Activated CD8-positive, alpha-beta T cell treated with anti-CD3 and anti-CD28 coated beads, Interleukin-2, amount 10 ng/mL, durations not matched to agents 7 days and 5 days (primary cell): ENCODE measurements at places on chromosomes 4 and X.

- no peaks in the 10 kb centered on the region for H3K36me3 ChIP-seq
- no peak for DNase-seq
- H3K27ac ChIP-seq: no peak overlapping the region
- peaks cover 8% of the 10 kb centered on the region for H3K4me1 ChIP-seq
- no peaks in the 10 kb centered on the region for H3K27me3 ChIP-seq
Observed at GRCh38 chr4:128707864-128708263, 101.6 kb upstream of the JADE1 start.

DNA sequence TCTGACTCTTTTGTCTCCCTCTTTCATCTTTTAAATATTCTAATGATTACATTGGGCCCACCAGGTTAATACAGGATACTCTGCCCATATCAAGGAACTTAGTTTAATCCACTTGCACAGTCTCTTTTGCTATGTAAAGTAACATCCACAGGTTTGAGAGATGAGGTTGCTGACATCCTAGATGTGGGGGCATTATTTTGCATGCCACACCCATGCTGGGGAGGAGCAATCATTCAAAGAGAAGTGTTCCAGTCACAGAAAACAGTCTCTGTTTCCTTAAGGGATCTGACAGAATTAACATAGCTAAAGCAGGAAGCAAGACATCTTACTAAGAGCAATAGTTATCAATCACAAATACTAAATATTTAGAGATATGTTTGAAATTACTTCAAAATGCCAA lies 11.5 kb upstream of the TRAM1L1 start:
- H3K4me3 ChIP-seq: no peak overlapping the region
- no peak overlapping the region for H3K27ac ChIP-seq
- no peaks in the 10 kb centered on the region for H3K4me1 ChIP-seq
- no peak for DNase-seq
- H3K36me3 ChIP-seq: no peaks in the 10 kb centered on the region

DNA sequence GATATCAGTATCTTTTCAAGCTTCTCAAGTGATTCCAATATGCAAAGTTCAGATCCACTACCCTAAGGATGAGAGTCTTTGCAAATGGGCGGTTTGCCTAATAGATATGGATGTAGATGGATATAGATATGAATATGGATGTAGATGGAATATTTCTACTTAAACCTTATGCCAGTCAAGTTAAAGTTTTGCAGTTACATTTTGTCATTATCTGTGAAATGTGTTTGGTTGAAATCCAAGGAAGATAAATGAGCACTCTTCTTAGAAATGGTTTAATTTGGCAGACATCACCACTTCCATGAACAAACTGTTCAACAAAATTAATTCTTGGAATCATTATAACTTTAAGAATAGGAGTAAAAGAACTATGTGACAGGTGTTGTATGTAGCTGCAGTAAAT lies 1066.6 kb downstream of the PCDH18 start:
- no peaks in the 10 kb centered on the region for H3K36me3 ChIP-seq
- DNase-seq: no peak
- no peaks in the 10 kb centered on the region for H3K27me3 ChIP-seq

GRCh38 chr4:133148690-133149363 lies at the start of gene PCDH10:
Gene PCDH10 (plus strand): TSS chr4:133149294. CDS start chr4:133150141, 847 bp downstream.
- peak; percentile 33 for DNase-seq
- H3K36me3 ChIP-seq: peaks cover 13% of the 10 kb centered on the region
- peaks cover 72% of the 10 kb centered on the region for H3K27me3 ChIP-seq
- peak within 1 kb of the TSS; percentile 60 for H3K27ac ChIP-seq

- H3K4me3 ChIP-seq: no peak overlapping the region
- no peaks in the 10 kb centered on the region for H3K27me3 ChIP-seq
- no peak for DNase-seq
- no peaks in the 10 kb centered on the region for H3K4me1 ChIP-seq
- no peaks in the 10 kb centered on the region for H3K36me3 ChIP-seq
Observed at GRCh38 chr4:99221980-99222379, 2.9 kb upstream of the ADH6 start.

GRCh38 chrX:100748108-100748507 lies 16.2 kb upstream of the SYTL4 start:
- H3K4me3 ChIP-seq: no peak overlapping the region
- peaks cover 4% of the 10 kb centered on the region for H3K27me3 ChIP-seq
- no peak overlapping the region for H3K27ac ChIP-seq
- no peaks in the 10 kb centered on the region for H3K4me1 ChIP-seq

DNA sequence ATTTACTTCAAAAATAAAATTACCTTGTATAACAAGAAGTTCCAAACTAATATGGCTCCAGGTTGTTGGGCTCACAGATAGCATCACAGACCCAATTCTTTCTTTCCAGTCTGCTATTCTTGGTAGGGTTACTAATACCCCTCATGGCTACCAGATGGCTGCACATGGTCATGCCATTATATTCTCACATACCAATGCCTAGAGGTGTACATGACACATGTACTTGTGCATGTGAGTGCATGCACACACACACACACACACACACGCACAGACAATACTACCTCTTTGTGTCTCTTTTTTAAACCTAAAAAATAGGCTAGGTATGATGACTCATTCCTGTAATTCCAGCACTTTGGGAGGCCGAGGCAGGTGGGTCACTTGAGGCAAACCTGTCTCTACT lies 31.1 kb downstream of the FBXO8 start:
- H3K27ac ChIP-seq: no peak overlapping the region
- no peak overlapping the region for H3K4me3 ChIP-seq
- H3K36me3 ChIP-seq: peaks cover 2% of the 10 kb centered on the region
- DNase-seq: no peak

GRCh38 chr4:177313263-177313662 lies 3.6 kb downstream of the NEIL3 start:
- peaks cover 76% of the 10 kb centered on the region for H3K4me1 ChIP-seq
- H3K27me3 ChIP-seq: no peaks in the 10 kb centered on the region
- H3K27ac ChIP-seq: no peak overlapping the region

DNA sequence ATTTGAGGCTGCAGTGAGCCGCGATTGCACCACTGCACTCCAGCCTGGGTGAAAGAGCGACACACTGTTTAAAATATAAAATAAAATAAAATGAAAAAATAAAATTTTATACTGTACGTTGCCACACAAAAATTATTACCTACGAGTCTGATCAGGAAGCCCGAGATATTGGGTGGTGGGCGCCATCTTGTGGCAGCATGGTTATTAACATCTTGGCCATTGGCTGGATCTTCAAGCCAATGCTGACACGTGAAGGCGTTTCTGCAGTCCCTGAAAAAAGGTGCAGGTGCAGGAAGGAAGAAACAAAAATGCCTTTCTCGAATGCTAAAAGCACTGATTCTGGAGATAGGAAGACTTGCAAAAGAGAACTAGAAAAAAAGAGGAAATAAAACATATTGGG lies 4.9 kb upstream of the TLR8 start:
- no peak overlapping the region for H3K4me3 ChIP-seq
- DNase-seq: peak; percentile 77
- no peaks in the 10 kb centered on the region for H3K36me3 ChIP-seq
- no peak overlapping the region for H3K27ac ChIP-seq
- peaks cover 2% of the 10 kb centered on the region for H3K4me1 ChIP-seq

DNA sequence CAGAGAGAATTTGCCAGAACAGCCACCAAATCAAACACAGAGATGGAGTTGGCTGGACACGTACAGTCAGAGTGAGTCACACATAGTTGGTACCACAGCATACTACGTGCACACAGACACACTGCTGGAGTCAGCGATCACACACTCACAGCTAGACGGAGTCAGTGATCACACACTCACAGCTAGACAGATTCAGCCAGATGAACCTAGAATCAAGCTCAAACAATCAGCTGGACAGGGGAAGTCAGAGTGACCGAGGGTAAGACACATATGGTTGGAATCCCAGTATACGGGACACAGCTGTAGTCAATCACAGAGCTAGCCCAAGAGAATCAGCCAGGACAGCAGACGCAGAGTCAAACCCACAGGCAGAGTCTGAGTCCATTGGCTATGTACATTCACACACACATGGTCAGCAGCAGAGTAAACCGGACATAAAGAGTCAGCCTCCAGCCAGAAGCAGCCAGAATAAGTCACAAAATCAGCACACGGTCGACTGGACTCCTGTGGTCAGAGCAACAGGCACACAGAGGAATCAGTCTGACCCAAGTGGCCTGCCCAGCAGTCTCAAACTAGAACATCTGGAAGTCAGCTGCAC lies 4.6 kb downstream of the SLC38A5 start:
- H3K4me1 ChIP-seq: peaks cover 55% of the 10 kb centered on the region
- no peak for DNase-seq
- H3K4me3 ChIP-seq: no peak overlapping the region
- peaks cover 57% of the 10 kb centered on the region for H3K36me3 ChIP-seq
- peak overlapping the region; percentile 39 for H3K27ac ChIP-seq

GRCh38 chrX:35006361-35006760 lies 63.8 kb downstream of the FAM47B start:
- H3K4me3 ChIP-seq: no peak overlapping the region
- H3K27me3 ChIP-seq: no peaks in the 10 kb centered on the region
- no peaks in the 10 kb centered on the region for H3K36me3 ChIP-seq
- H3K4me1 ChIP-seq: no peaks in the 10 kb centered on the region

DNA sequence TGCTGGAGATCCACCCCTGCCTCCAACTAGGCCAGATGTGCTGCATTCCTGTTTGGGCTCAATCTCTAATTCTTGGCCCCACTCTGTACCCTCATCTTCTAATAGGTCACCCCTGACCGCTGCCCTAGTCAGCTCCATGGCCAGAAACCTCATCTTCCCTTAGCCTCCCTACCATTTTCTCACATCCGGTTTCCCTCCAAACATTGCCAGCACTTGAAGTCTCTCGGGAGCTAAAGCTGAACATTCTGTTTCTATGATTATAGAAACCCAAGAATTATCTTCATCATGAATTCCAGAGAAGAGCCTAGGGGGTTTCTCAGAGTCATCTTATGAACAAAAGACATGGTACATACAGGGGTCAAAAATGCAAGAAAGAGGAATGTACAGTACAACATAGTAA lies 179.7 kb downstream of the AMELX start:
- no peak for DNase-seq
- H3K36me3 ChIP-seq: no peaks in the 10 kb centered on the region
- H3K27me3 ChIP-seq: no peaks in the 10 kb centered on the region
- no peak overlapping the region for H3K27ac ChIP-seq

DNA sequence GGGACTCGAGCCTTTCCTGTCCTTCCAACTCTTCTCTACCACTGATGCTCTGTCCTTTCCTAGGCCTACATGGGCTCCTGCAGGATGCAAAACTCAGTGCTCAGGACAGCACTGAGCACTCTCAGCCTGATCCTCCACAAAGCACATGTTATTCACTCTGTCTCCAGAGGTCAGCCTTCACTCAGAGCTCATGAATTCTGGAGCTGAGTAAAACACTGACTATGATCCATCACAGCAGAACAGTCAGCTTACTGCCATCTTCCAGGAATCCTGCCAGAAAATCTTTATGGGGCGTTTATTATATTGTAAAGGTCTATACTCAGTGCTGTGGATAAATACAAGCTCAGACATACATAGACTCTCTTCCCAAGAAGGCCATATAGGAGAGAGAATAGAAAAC lies 121.5 kb upstream of the CPEB2 start:
- no peak overlapping the region for H3K27ac ChIP-seq
- H3K36me3 ChIP-seq: peaks cover 3% of the 10 kb centered on the region
- H3K4me3 ChIP-seq: no peak overlapping the region
- H3K4me1 ChIP-seq: peaks cover 25% of the 10 kb centered on the region
- peaks cover 10% of the 10 kb centered on the region for H3K27me3 ChIP-seq

- H3K4me3 ChIP-seq: no peak overlapping the region
- H3K36me3 ChIP-seq: no peaks in the 10 kb centered on the region
- no peaks in the 10 kb centered on the region for H3K4me1 ChIP-seq
- no peak overlapping the region for H3K27ac ChIP-seq
Observed at GRCh38 chr4:170035231-170035630, 9.0 kb upstream of the MFAP3L start.

DNA sequence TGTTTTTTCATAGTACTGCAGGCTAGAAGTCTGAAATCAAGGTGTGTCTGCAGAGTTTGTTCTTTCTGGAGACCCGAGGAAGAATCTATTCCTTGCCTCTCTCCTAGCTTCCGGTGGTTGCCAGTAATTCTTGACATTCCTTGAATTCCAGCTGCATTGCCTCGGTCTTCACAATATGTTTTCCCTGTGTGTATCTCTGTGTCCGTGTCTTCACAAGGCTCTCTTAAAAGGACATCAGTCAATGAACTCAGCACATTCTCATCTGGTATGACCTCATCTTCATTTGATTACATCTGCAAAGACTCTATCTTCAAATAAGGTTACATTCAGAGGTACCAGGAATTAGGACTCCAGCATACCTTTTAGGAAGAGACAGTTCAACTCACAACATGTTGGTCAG lies 163.4 kb downstream of the BANK1 start:
- H3K27me3 ChIP-seq: peaks cover 7% of the 10 kb centered on the region
- no peak overlapping the region for H3K27ac ChIP-seq
- no peaks in the 10 kb centered on the region for H3K36me3 ChIP-seq
- no peaks in the 10 kb centered on the region for H3K4me1 ChIP-seq
- no peak for DNase-seq

DNA sequence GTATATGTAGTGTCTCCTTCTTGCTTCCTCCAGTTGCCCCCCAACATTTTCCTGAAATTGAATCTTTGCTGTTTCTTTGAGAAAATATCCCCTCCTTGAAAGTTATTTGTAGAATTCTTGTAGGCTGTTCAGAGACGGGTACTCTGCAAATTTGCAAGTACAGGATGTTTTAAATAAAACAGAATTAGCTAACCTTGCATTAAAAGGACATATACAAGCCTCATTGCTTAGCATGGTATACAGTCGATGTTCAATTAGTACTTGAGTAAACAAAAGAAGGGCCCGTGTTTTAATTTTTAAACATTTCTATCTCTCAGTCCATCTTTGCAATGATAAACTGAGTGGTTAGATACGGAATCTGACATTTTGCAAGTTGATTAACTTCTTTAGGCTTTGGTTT lies 50.8 kb downstream of the RAPGEF2 start:
- no peaks in the 10 kb centered on the region for H3K4me1 ChIP-seq
- H3K4me3 ChIP-seq: no peak overlapping the region
- no peak for DNase-seq
- H3K27ac ChIP-seq: no peak overlapping the region

DNA sequence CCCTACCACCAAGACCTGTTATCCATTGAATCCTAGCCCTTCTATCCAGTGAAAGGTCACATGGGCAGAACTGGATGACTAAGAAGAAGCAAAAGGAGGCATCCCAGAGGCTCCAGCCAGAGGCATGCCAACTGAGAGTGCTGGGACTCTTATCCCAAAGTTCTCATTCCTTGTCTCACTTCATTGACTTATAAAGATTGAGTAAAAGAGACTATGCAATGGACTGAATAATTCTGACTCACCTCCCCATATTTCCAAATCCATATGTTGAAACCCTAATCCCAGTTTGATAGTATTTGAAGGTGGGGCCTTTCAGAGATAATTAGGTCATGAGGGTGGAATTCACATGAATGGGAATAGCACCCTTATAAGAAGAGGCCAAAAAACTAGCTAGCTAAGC lies 131.4 kb downstream of the COL25A1 start:
- no peak overlapping the region for H3K4me3 ChIP-seq
- DNase-seq: no peak
- no peak overlapping the region for H3K27ac ChIP-seq
- peaks cover 20% of the 10 kb centered on the region for H3K27me3 ChIP-seq

DNA sequence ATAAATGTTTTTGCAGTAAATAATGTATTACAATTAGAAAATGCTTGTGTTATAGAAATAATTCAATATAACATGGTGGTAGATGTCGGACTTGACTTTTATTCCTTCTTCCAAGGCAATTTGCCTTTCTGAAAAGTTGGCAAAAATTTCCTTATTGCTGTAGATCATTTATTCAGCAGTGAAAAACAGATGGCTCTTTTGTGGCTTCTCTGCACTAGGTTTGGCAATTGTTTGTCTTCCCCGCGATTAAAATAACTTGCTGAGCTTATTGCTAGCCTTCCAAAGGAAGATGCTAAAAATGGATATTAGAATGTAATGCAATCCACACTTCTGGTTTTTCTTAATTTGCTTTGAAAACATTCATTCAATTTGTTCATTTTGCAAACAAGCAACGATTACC lies 1977.9 kb upstream of the ADGRL3 start:
- H3K27me3 ChIP-seq: no peaks in the 10 kb centered on the region
- H3K4me3 ChIP-seq: no peak overlapping the region
- no peak overlapping the region for H3K27ac ChIP-seq
- no peaks in the 10 kb centered on the region for H3K36me3 ChIP-seq
- DNase-seq: no peak
- H3K4me1 ChIP-seq: no peaks in the 10 kb centered on the region
